ENCODE measurements at places on chromosomes 11 and 22. TPM values are rescaled to one million over a fixed set of nuclear protein-coding genes. Genes with fewer than 3 reads are reported as not detected.

GRCh38 chr11:1226986-1227550 lies 4.2 kb downstream of the MUC5B start:
- DNase-seq: no peak

DNA sequence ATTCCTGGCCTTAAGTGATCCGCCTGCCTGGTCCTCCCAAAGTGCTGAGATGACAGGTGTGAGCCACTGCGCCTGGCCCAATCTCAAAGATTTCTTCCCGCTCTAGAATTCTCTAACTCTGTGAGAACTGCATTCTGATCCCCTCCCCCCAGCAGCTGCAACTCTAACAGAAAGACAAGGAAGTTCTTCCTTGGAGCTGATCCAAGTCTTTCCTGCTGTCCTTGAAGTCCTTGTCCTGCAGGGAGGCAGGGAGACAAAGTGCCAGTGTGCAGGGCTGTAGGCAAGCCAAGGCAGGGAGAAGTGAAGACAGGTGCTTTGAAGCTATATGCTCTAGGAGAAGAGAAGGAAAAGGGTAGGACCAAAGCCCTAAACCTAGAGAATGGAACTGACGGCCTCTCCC lies 9.5 kb upstream of the GGA1 start:
- no peak for DNase-seq

DNA sequence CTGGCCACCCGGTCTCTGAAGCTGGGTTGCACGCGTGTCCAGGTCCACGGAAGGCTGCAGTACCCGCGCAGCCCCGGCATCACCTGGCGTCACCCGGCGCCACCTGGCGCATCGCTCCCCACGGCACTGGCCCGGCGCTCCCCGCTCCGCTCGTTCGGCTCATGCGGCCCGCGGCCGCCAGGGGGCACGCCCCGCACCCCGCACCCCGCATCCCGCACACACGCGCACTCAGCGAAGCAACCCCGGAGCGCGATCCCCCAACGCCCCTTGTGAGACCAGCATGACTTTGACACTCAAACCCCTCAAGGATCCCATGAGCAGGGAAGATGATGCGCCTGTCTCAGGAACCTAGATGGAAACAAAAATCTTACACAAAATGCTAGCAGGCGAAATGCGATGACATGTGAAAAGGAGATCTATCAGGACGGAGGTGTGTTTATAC lies 11.9 kb downstream of the B3GNT6 start:
- DNase-seq: peak; percentile 50

DNA sequence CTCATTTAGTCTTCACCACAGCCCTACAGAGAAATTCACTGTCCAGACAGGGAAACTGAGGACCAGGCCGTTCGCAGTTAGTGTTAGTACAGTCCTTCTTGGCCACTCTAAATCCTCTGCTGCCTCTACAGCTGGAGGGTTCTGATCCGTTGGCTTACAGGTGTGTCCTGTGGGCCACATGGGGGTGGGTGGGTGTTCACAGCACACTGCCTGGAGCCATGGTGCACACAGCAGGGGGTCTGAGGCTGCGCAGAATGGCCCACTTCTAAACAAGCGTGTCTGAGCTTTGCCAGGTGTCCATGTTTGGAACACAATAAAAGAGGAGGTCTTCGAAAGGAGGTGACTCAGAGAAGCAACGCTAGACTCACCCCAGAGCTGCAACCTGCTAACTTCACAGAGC lies 249.0 kb downstream of the ST3GAL4 start:
- DNase-seq: no peak

- no peak for DNase-seq
Observed at GRCh38 chr11:69643646-69644045, 2.7 kb downstream of the CCND1 start.

- DNase-seq: peak; percentile 61
Observed at GRCh38 chr11:19577976-19578619, 134.5 kb upstream of the NAV2 start.

- no peak for DNase-seq
Observed at GRCh38 chr11:70034740-70035365, 43.3 kb upstream of the ANO1 start.

- DNase-seq: no peak
Observed at GRCh38 chr22:39287076-39287725, 32.2 kb downstream of the RPL3 start.

Gene HPX
- total RNA-seq: 1.6 TPM

Measured in hematopoietic multipotent progenitor cell (in vitro differentiated cells).